Suprapubic skin (tissue), 4 donors: ENCODE measurements at places on chromosomes 6 and 20. TPM values are rescaled to one million over a fixed set of nuclear protein-coding genes. Genes with fewer than 3 reads are reported as not detected.

Gene TFEB
- total RNA-seq: 23.3 TPM

Gene TRAM2
- 6.5 TPM for total RNA-seq

Gene SYTL3
- total RNA-seq: 3.9 TPM

Gene DEFB132
- not detected for total RNA-seq

Gene RAMACL
- 1.1 TPM for total RNA-seq

Gene SOX18
- 8.7 TPM for total RNA-seq

DNA sequence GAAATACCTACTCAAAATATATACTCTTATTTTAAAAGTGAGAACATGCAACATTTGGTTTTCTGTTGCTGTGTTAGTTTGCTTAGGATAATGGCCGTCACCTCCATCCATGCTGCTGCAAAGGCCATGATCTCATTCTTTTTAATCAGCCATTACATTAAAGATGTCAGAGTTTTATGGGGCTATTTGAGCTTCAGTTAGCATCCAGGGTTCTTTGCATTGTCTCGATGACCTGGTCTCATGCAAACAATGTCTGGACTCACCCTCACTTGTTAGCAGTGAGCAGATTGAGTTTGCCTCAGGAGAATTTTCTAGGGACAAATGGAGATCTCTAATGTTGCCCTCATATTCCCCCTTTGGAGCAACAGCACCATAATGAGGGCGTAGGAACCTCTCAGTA, 458.7 kb upstream of the AGPAT4 start:
- H3K4me1 ChIP-seq: no peaks in the 10 kb centered on the region
- DNase-seq: no peak
- no peaks in the 10 kb centered on the region for H3K27me3 ChIP-seq
- H3K36me3 ChIP-seq: no peaks in the 10 kb centered on the region

GRCh38 chr20:24444526-24445190, 24.8 kb upstream of the SYNDIG1 start:
- no peak for DNase-seq
- no peak overlapping the region for H3K27ac ChIP-seq
- no peaks in the 10 kb centered on the region for H3K36me3 ChIP-seq
- H3K27me3 ChIP-seq: peaks cover 11% of the 10 kb centered on the region
- no peaks in the 10 kb centered on the region for H3K4me1 ChIP-seq
- H3K4me3 ChIP-seq: no peak overlapping the region

- H3K27me3 ChIP-seq: no peaks in the 10 kb centered on the region
- H3K4me1 ChIP-seq: no peaks in the 10 kb centered on the region
- no peak overlapping the region for H3K4me3 ChIP-seq
- H3K27ac ChIP-seq: no peak overlapping the region
- no peak for DNase-seq
Measured at GRCh38 chr6:23306251-23306950, 737.0 kb downstream of the HDGFL1 start.

- H3K27me3 ChIP-seq: no peaks in the 10 kb centered on the region
- H3K4me3 ChIP-seq: no peak overlapping the region
- no peak overlapping the region for H3K27ac ChIP-seq
- no peaks in the 10 kb centered on the region for H3K36me3 ChIP-seq
Measured at GRCh38 chr6:120935908-120936307, 398.4 kb downstream of the TBC1D32 start.

- peak overlapping the region; percentile 75 for H3K4me3 ChIP-seq
- peak; percentile 74 for DNase-seq
- H3K27me3 ChIP-seq: no peaks in the 10 kb centered on the region
- no peaks in the 10 kb centered on the region for H3K36me3 ChIP-seq
- peaks cover 17% of the 10 kb centered on the region for H3K4me1 ChIP-seq
Measured at GRCh38 chr6:14211562-14211942, 94.0 kb downstream of the CD83 start.

DNA sequence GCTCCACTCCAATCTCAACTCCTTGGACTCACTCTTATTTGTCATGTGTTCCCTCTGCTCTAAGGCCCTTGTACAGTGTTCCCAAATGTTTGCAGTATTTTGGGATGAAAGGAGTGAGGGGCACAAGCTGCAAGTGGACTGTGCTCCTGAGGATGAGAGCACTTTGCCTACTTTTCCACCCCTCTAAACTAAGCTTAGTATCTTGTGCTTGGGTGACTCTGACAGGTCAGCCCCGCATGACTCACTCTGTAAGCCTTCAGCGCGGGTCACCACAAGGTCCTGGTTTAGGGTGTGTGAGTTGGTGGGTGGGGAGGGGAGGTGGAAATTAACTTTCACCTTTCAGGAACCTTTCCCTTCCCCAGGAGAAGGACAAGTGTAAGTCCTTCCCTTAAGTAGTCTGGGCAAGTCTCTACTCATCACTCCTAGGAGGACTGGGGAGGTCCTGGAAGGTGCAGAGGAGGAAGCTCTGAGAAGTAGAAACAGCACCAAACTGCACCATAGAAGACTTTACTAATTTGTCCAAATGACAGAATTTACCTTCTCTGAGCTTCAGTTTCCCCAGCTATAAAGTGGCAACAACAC, 68.8 kb upstream of the EPB41L1 start:
- no peaks in the 10 kb centered on the region for H3K36me3 ChIP-seq
- H3K4me3 ChIP-seq: no peak overlapping the region
- DNase-seq: no peak
- H3K27ac ChIP-seq: peak overlapping the region; percentile 50
- H3K27me3 ChIP-seq: peaks cover 3% of the 10 kb centered on the region
- peaks cover 30% of the 10 kb centered on the region for H3K4me1 ChIP-seq

DNA sequence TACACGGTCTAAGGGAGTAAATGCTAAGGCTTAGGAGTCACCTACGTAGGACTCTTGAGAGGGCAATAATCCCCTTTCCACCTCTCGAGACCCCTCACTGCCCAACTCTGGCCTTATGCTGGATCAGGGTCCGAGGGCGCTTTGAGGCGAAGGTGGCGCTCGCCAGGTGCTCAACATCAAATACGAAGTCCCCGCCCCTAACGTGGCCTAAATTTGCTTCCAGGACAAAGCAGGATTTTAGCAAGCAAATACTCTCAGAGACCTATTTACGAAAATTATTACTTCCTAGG, 406 bp upstream of the TRIM26 start:
- H3K27me3 ChIP-seq: no peaks in the 10 kb centered on the region
- DNase-seq: no peak
- peaks cover 40% of the 10 kb centered on the region for H3K4me1 ChIP-seq
- no peaks in the 10 kb centered on the region for H3K36me3 ChIP-seq

GRCh38 chr20:51359401-51359800, 183.1 kb downstream of the NFATC2 start:
- DNase-seq: no peak
- H3K27me3 ChIP-seq: no peaks in the 10 kb centered on the region
- no peak overlapping the region for H3K27ac ChIP-seq
- no peak overlapping the region for H3K4me3 ChIP-seq
- no peaks in the 10 kb centered on the region for H3K36me3 ChIP-seq

GRCh38 chr6:114418304-114418972, 75.6 kb upstream of the HS3ST5 start:
- H3K27ac ChIP-seq: no peak overlapping the region
- H3K27me3 ChIP-seq: no peaks in the 10 kb centered on the region
- no peaks in the 10 kb centered on the region for H3K36me3 ChIP-seq
- no peaks in the 10 kb centered on the region for H3K4me1 ChIP-seq
- DNase-seq: no peak

DNA sequence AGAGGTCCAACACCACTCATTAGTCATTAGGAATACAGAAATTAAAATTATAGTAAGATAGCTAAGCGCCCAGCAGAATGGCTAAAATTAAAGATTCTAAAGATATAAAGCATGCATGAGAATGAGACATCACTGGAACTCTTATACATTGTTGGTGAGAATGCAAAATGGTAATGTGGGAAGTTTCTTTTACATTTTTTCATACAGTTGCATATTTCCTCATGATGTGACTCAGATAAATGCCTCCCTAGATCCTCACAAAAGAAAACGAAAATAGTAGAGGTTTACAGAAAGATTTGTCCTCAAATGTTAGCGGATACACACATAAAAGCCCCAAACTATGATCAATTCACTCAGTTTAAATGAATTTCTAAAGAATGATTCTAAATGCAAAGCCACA, 633.7 kb upstream of the GJE1 start:
- DNase-seq: no peak
- no peaks in the 10 kb centered on the region for H3K27me3 ChIP-seq
- no peak overlapping the region for H3K27ac ChIP-seq
- H3K36me3 ChIP-seq: no peaks in the 10 kb centered on the region
- H3K4me3 ChIP-seq: no peak overlapping the region

DNA sequence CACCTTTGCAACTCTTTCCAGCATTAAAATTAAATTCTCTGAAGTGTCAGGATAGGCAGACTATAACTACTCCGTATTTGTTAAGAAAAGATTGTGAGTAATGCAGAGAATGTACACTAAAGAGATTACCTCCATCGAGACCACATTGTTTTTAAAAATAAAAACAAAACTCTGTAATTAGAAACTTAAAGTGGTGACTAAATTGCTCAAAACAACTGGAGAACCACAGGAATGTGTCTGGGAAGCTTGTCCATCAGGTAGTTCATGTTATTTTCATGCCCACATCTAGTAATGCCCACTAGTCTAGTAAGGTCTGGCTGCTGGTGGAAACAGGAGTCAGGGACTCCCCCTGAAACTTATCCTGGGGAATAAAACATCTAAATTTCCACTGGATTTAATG, 103.0 kb upstream of the FOXQ1 start:
- DNase-seq: no peak
- H3K27me3 ChIP-seq: no peaks in the 10 kb centered on the region
- H3K4me1 ChIP-seq: no peaks in the 10 kb centered on the region

DNA sequence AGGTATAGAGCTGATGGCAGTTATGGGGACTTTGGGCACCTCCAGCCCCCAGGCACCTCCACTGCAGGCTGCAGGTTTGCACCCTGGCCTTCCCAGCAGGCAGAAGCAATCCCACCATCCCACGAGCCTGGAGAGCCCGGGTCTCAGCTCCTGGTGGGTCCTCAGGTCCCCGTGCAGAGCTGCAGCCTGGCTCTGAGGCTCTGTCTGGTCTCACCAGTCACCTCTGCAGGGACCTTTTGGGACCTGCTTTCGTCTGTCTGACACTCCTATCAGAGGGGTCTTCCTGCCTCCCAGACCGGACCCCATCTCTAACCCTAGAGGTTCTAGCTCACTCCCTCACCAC, 41.9 kb downstream of the FGD2 start:
- no peaks in the 10 kb centered on the region for H3K27me3 ChIP-seq

DNA sequence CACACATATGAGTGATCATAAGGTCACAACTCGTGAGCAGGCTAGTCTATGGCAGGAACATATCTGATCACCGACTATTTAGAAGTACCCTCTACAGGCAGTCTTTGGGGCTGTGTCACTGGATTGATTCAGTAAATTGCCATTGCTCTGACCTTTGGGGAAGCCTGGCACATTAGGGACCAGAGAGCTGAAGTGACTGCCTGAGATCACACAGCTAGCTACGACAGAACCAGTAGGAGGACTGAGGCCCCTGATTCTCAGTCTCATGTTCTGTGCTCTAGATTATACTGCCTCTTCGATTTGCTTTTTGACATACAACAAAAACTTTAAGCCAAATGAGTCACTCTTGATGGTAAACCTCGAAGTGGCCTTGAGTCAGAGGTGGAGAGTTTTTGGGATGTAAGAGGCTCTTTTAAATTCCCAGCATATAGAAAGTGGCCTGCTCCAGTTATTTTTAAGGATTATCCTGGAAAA, 247.5 kb upstream of the SUPT3H start:
- no peak overlapping the region for H3K27ac ChIP-seq
- H3K4me3 ChIP-seq: no peak overlapping the region
- H3K4me1 ChIP-seq: no peaks in the 10 kb centered on the region
- no peak for DNase-seq
- H3K36me3 ChIP-seq: no peaks in the 10 kb centered on the region

- no peaks in the 10 kb centered on the region for H3K4me1 ChIP-seq
- DNase-seq: no peak
- no peak overlapping the region for H3K27ac ChIP-seq
- no peak overlapping the region for H3K4me3 ChIP-seq
- H3K27me3 ChIP-seq: no peaks in the 10 kb centered on the region
Measured at GRCh38 chr6:79557673-79558467, 20.6 kb upstream of the LCA5 start.
